ENCODE measurements at places on chromosomes 2 and 18.

DNA sequence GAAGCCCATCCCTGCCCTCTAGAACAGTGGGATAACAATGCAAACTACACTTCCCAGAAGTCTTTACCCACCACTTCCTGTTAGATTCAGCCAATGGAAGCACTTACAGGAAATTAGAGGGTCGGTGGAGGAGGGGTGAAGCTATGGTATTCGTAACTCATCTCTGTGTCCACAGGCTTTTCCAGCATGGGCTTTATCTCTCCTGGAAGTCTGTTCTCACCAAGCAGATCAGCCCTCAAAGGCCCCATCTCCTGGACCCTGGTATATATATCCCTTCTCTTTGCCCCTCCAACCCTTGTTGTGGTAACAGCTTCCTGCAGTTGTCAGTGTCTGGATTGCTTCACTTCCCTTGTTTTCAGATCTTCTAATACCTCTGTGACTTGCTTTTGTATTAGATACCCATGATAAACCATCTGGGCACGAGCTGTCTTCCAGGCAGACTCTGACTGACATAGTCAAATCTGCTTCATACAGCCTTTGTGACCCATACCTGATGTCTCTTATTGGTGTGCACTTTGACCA lies 475.0 kb upstream of the POU3F3 start:
- peak; percentile 45 for DNase-seq

DNA sequence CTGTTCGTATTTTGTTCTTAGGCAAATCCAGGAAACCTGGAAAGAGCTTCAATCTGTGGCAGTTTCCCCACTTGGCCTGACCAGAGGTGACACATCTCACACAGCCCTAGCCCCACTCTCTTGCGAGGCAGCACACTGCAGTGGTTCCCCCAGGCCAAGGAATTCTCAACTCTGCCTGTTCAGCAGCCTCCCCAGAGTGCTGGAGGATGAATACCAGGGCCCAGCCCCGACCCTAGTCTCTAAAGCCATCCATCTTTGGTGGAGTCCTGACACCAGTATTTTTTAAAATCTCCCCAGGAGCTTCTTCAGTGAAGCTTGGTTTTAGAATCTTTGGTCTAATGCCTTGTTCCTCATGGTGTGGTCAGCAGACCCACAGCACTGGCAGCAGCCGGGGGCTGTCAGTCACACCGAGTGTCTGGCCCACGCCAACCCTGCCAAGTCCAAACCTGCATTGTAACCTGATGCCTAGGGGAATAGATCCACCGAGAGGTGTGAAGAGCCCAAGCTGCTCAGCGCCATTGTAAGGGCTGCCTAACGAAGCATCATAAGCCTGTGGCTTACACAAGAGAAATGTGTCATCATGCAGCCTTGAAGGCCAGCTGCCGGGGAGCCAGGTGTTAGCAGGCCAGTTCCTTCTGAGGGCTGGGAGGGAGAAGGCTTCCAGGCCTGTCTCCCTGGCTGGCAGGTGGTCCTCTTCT lies 428.7 kb upstream of the ID2 start:
- DNase-seq = no peak

- DNase-seq = no peak
Observed at GRCh38 chr18:6405237-6406074, 9.3 kb downstream of the L3MBTL4 start.

DNA sequence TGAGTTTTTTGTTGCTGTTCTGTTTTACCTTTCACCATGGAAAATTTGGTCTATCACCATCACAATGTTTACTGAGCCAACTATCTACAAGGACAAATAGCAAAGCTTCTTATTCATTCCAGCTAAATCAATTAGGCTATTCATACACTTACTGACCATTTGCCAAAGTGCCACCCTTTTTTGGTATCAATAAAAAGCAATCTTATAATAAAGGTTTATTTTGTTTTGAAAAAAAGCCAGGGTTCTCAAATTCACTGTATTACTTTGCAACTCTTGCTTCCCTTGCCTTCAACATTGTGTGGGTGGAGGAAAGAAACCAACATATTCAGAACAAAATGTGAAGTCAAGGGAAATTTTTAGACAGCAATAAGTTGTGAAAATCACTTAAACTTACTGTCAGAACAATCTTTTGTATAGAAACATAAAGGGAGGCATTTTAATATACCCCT lies 15.3 kb downstream of the PELI1 start:
- no peak for DNase-seq

DNA sequence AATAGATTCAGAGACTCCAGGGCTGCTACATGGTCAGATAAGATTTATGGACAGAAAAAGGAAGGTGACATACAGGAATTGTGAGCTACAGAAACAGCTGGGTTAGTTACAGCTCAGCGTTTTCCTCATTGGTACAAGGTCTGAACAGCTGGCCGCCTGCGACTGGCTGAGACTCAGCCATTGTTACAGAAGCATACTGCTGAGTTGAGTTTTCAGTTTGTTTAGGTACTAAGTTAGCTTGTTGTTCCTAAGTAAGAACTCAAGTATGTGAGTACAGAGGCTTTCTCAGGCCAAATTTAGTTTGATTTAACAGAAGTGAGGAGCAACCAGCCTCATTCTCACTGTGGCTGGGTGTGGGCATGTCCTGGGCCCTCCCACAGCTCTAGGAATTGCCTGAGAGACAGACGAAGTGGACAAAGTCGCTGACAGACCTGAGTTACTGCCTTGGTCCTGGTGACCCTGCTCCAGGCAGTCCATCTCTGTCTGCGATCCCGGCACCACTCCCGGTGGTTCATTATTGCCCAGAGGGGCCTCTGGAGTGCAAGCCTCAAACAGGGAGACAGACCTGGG lies 27.8 kb upstream of the RHOB start:
- peak; percentile 64 for DNase-seq

GRCh38 chr2:60309336-60309735 lies 244.1 kb downstream of the BCL11A start:
- DNase-seq = no peak

DNA sequence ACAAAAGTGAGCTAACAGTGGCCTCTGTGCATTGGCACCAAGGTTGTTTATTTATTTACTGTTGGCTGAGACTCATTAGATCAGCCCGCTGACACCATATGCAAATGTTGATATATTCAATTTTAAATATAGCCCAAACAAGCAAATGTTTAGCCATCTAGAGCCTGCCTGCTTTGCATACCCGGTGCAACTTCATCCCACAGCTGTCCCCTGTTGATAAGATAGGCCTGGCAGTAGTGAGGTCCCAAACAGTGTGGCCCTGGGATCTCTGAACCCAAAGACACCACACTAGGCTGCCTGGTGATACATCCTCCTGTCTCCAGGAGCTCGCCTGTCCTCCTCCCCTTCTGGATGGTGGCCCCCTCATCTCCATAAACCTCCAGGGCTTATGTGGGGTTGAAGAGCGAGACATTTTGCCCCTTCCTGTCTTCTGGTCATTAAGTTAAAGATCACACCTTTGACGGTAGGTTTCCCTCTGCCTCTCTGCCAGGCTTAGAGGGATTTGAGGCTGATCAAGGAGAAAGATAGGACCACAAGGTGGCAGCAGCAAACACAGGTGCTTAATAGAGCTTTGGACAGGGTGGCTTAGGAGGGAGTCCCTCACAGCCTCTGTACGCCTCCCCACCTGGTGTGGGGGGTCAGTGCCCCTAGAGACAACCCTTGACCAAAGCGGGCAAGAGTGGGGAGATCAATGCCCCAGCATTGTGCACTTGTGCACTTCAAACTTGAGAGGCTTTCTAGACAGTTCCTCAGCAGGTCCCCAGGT lies 23.7 kb upstream of the MYO5B start:
- DNase-seq = no peak

DNA sequence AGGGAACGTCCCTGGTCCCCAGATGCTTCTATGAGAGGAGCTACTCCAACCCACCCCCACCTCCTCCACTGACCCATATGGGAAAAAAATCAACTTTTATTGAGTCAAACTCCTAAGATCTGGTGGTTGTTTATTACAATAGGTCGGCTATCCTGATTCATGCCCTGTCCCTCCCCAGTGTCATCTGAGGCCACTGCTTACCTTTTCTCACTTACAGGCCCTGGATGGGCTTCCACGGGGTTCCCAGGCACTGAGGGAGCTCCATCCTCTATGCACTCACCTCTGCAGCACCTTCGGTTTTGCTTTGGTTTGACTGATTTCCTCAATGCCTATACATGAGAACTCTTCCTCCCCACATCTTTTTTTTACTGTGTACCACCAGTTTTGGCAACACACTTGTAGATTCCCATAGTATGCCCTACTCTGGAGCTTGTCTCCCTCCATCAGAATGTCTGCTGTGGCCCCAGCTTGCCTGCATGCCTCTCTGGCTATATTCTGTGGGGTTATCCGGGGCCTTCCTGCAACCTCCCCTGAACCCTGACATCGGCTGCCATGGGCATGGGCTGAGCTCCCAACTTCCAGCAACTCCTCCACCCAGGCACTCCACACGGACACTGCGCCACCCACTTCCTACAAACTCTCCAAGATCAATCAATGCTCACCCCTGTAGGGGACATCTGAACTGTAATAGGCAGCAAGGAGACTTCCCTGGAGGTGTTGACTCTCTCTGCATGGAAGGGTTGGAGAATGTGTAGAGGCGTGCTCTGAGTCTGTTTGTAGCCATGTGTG lies 236.1 kb downstream of the VAPA start:
- DNase-seq = no peak
